Spinal cord (tissue), 10 donors: ENCODE measurements at places on chromosomes 5 and 9. TPM values are rescaled to one million over a fixed set of nuclear protein-coding genes. Genes with fewer than 3 reads are reported as not detected.
A peak's percentile ranks its signal among the peaks of the same experiment; 100 is the strongest.

GRCh38 chr9:31868830-31869229, 515.6 kb upstream of the ACO1 start:
- no peaks in the 10 kb centered on the region for H3K27me3 ChIP-seq
- no peak overlapping the region for H3K4me3 ChIP-seq
- no peaks in the 10 kb centered on the region for H3K36me3 ChIP-seq
- H3K4me1 ChIP-seq = no peaks in the 10 kb centered on the region
- H3K27ac ChIP-seq = no peak overlapping the region

Gene TMEFF1
- 13.1 TPM for total RNA-seq

- H3K27me3 ChIP-seq = no peaks in the 10 kb centered on the region
- H3K4me1 ChIP-seq = peaks cover 14% of the 10 kb centered on the region
- no peak overlapping the region for H3K4me3 ChIP-seq
- peaks cover 38% of the 10 kb centered on the region for H3K36me3 ChIP-seq
Measured at GRCh38 chr9:89405826-89406225, 87.5 kb downstream of the SECISBP2 start.

Gene IFNA13
- not detected for total RNA-seq

Gene GARIN3
- not detected for total RNA-seq

Gene MZB1
- total RNA-seq = 0.59 TPM

GRCh38 chr9:130026583-130027340, 16.2 kb downstream of the FNBP1 start:
- H3K27me3 ChIP-seq = no peaks in the 10 kb centered on the region
- H3K36me3 ChIP-seq = no peaks in the 10 kb centered on the region

DNA sequence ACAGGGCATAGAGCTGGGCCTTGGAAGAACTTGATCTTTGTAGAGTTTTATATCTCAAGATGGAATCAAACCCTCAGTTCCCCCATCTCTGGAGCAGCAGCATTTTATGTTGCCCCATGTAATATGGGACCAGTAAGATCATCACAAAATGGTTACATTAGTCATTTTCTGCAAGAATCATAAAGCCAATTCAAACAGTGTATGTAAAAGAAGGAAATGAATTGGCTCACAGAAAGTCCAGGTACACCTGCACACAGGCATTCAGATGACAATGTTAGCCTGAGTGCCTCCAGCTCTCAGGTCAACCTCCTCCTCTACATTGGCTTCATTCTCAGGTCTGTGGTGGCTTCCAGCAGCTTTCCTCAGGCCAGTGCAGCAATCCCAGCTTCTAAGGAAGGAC, 35.1 kb downstream of the CYFIP2 start:
- H3K27ac ChIP-seq = no peak overlapping the region
- H3K36me3 ChIP-seq = peaks cover 55% of the 10 kb centered on the region
- H3K27me3 ChIP-seq = no peaks in the 10 kb centered on the region
- DNase-seq = no peak

DNA sequence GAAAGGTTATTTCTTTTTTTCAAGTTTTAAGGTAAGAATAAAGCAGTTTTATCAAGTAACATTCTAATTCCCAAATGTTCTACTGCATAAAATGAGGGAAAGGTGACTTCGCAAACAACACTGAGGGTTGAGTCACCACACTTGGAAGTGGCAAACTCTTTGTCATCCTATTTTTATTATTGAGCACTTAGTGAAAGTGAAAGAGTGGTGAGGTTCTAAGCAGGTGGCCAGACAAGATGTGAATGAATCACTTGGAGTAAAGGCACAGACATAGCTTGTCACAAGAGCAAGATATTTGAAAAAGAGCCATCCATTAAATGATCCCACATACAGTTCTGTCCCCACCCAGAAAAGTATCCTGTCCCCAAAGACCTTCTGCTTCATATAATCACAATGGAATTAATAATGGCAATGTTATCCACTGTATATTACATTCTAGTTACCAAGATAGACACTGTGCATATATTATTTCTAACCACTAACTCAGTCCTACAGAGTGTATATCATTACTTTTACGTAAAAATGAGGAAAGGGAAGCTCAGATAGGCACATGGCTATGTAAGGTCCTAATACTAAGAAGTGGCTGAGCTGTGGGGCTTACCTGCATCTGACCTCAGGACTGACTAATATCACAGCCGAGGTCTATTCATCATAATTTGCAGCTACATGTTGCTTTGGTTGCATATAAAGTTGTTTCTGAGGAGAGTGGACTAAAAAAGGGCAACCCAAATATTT, 730.4 kb upstream of the MEF2C start:
- H3K27me3 ChIP-seq = no peaks in the 10 kb centered on the region
- no peak for DNase-seq
- H3K36me3 ChIP-seq = no peaks in the 10 kb centered on the region

DNA sequence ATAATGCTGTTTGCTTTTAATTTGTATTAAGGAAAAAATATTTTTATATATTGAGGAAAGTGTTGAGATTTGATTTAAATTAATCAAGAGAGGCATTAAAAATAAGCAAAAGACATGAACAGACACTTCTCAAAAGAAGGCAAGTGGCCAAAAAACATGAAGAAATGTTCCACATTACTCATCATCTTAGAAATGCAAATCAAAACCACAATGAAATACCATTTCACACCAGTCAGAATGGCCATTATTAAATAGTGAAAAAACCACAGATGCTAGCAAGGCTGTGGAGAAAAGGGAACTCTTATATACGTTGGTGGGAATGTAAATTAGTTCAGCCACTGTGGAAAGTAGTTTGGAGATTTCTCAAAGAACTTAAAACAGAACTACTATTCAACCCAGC, 45.9 kb downstream of the RANBP17 start:
- no peaks in the 10 kb centered on the region for H3K27me3 ChIP-seq
- H3K4me3 ChIP-seq = no peak overlapping the region
- H3K36me3 ChIP-seq = peaks cover 2% of the 10 kb centered on the region
- H3K4me1 ChIP-seq = no peaks in the 10 kb centered on the region

GRCh38 chr5:150570333-150570732, 62.4 kb downstream of the NDST1 start:
- H3K4me1 ChIP-seq = no peaks in the 10 kb centered on the region
- H3K36me3 ChIP-seq = no peaks in the 10 kb centered on the region
- no peak overlapping the region for H3K27ac ChIP-seq
- H3K4me3 ChIP-seq = no peak overlapping the region
- DNase-seq = no peak

Gene BTNL3
- not detected for total RNA-seq

- H3K27ac ChIP-seq = no peak overlapping the region
- peak; percentile 27 for DNase-seq
- H3K4me3 ChIP-seq = no peak overlapping the region
- H3K36me3 ChIP-seq = no peaks in the 10 kb centered on the region
- H3K27me3 ChIP-seq = no peaks in the 10 kb centered on the region
- no peaks in the 10 kb centered on the region for H3K4me1 ChIP-seq
Measured at GRCh38 chr5:159286420-159287035, 23.4 kb downstream of the UBLCP1 start.

DNA sequence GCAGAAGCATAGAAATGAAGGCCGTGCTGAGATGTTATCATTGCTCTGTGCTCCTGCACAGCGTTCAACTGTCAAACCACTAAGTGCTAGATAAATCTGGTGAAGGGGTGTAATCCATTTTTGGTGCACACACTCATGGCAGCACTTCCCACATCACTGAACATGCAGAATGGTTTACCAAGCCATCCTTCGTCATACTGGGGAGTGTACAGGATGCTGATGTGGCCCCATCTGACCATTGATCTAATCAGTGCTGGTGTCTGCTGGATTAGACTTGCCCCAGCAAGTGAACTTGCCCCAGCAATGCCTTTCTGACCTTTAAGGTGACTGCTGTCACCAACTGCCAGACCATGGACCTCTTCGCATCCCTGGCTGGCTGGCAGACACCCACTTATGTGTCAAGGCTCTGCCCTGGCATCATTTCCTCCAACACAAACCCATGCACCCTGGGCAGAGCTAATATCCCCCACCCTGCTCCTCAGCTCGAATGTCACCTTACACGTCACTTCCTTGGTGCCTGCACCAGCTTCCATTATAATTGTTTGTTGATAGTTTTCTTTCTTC, 4.2 kb upstream of the SEMA4D start:
- no peak overlapping the region for H3K4me3 ChIP-seq
- no peaks in the 10 kb centered on the region for H3K36me3 ChIP-seq
- H3K4me1 ChIP-seq = peaks cover 13% of the 10 kb centered on the region
- no peaks in the 10 kb centered on the region for H3K27me3 ChIP-seq
